ENCODE measurements at places on chromosomes 5 and 9.
A peak's percentile ranks its signal among the peaks of the same experiment; 100 is the strongest.

GRCh38 chr5:135425641-135426040 is 21.5 kb downstream of the DCANP1 start:
- DNase-seq: no peak

- DNase-seq: no peak
These were observed 75.4 kb upstream of the CDKN2B start for GRCh38 chr9:22084336-22085035.

DNA sequence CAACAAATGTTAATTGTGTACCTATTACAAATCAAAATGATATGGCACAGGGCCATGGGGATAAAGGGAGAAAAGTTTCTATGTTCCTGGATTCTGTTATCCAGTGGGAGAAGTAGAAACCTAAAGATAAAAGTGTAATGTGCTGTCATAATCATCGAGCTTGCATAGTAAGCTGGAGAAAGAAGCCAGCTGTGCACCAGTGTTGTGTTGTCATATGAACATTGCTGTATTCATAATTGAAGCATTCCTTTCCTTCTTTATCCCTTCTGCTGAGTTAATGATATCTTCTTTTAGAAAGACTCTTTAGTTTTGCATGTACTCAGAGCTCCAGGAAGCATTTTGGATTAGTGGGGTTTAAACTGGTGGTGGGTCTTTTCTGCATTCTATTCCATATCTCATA is 39.5 kb downstream of the NTRK2 start:
- no peak for DNase-seq

DNA sequence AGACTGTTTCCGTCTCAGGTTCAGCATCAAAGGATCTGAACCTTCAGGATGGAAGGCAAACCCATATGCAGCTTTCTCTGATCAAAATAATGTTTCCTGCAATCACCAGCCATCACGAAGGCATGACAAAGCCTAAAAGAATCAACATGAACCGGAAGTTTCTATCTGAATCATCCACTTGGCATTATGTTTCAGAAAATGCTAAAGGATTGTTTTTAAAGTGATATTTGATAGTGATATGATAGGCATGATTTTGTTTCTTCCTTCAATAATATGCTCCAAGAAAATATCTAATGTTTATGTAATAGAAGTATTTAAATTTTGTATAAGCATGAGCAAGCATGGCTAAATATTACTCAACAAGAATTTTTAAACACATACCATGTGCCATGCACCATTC is 219.6 kb downstream of the PLK2 start:
- no peak for DNase-seq

DNA sequence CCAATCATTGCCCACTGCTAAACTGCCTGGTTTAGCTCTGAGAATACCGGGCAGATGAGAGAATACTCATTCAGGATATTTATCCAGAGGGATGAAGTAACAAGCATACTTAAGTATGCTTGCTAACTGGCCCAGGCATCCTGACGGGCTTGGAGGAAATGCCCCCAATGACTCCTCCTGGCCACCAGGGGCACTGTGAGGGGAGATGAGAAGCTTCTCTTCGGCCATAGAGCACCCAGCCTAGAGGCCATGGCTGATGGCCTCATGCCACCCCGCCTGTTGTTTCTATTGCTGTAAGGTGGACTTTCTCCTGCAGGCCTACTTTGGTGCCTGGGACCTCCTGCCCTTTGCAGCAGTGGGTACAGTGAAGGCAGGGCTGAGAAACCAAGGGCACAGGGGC is 134.5 kb upstream of the FSTL4 start:
- no peak for DNase-seq

GRCh38 chr5:138833080-138833479 is 42.1 kb downstream of the LRRTM2 start:
- no peak for DNase-seq

DNA sequence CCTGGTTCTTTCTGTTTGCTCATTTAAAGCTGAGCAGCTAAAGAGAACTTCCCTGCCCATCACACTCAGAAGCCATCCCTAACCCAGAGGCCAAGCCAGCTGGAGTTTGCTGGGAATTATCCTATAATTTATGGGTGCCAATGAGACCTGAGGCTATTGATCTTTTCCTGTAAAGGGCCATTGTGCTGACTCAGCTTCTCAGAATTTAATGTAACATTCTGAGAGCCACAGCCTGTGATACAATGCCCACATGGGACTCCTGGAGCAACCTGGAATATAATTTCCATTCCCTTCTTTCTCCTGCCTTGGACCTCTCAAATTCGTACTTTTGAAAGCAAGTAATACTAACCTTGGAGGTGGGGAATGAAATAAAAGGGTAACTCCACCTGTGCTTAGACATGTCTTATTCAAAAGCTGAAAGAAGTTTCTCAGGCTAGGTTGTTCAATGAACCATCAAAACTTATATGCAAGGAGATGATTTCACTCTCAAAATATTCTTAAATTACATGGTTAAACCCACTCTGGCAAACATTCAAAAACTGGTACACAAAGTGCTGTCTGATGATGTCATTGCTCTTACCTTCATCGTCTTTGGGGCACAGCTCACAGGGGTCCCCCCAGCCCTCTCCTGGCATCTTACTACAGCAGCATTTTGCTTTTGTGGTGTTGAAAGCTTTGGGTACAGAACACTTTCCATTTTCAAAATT is 206.7 kb downstream of the SLC12A2 start:
- DNase-seq: no peak

- peak; percentile 64 for DNase-seq
These were observed 41.8 kb downstream of the LYRM7 start for GRCh38 chr5:131212471-131213021.

DNA sequence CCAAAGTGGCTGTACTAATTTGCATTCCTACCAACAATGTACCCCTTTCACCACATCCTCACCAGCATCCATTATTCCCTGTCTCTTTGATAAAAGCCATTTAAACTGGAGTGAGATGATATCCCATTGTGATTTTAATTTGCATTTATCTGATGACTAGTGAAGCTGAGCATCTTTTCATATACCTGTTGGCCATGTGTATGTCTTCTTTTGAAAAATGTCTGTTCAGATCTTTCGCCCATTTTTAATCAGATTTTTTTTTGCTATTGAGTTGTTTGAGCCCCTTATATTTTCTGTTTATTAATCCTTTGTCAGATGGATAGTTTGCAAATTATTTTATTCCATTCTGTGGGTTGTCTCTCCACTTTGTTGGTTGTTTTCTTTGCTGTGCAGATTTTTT is 121.0 kb upstream of the LRRTM2 start:
- DNase-seq: no peak

GRCh38 chr9:111630182-111630963 is 761 bp upstream of the DNAJC25 start:
- DNase-seq: no peak

DNA sequence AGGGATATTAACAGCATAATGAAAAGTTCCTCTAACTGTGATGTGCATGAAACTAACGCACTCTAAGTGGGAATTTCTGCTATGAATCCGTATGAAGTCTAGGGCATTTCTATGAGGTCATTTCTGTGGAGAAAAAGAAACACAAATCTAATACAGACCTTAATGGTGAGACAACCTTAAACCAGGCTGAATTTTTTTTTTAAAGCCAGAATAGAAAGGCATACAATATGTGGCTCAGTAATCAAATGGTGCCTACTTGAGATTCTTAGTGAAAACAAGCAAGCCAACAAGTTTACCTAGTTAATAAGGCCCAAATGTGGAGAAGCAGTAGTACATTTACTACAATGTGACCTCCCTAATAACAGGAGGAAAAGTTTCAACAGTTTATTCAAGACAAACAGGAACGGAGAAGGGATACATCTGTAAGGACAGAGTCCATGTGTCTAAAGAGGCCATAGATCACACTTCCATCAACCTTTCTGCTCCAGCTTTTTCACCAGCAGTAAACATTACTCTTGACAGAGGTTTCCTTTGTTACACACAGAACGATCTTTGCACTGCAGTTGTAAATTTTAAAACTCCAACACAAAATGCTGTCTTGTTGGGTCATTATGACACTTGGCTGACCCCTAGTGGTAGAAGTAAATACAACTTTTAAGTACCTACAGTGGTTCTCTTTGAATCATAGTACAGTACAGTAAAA is 26.2 kb downstream of the CARNMT1 start:
- DNase-seq: peak; percentile 41

- peak; percentile 47 for DNase-seq
These were observed 13.9 kb upstream of the OSMR start for GRCh38 chr5:38831909-38832308.
